Right ventricle myocardium superior (tissue), 1 donor: ENCODE measurements at places on chromosomes 4 and X. TPM values are rescaled to one million over a fixed set of nuclear protein-coding genes. Genes with fewer than 3 reads are reported as not detected.

GRCh38 chr4:152290366-152290921, 245.4 kb downstream of the FBXW7 start:
- DNase-seq, result no peak

- no peak for DNase-seq
These were observed 50.5 kb downstream of the SLC4A4 start for GRCh38 chr4:71389149-71389827.

GRCh38 chr4:2062168-2062807, 3.2 kb downstream of the NAT8L start:
- DNase-seq, result no peak

NEUROG2 gene
- not detected for total RNA-seq

- no peak for DNase-seq
These were observed 1.3 kb upstream of the SEPSECS start for GRCh38 chr4:25161593-25161950.

DNA sequence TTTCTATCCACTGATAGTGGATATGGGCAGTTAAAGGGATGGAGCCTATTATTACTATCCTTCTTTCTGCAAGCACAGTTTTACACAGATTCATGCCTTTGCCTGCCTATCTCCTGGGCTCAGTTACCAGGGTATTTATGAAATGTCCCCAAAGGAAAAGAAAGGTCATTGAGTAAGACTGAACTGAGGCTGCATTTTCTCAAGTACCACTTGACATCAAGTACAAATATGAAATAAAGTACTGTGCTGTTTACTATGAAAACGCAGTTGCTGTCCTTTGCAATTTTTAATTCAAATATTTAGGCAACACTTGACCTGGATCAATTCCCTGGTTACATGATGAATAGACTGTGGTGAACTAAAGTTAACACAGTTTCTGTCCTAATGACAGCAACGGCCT, 23.5 kb upstream of the SPANXN4 start:
- DNase-seq, result no peak
